ENCODE measurements at places on chromosomes 7 and 10.

- peak; percentile 0 for DNase-seq
These were observed 689.5 kb downstream of the DNAJB9 start for GRCh38 chr7:109259151-109259550.

- DNase-seq: no peak
These were observed 37.7 kb upstream of the IKZF1 start for GRCh38 chr7:50266635-50267386.

DNA sequence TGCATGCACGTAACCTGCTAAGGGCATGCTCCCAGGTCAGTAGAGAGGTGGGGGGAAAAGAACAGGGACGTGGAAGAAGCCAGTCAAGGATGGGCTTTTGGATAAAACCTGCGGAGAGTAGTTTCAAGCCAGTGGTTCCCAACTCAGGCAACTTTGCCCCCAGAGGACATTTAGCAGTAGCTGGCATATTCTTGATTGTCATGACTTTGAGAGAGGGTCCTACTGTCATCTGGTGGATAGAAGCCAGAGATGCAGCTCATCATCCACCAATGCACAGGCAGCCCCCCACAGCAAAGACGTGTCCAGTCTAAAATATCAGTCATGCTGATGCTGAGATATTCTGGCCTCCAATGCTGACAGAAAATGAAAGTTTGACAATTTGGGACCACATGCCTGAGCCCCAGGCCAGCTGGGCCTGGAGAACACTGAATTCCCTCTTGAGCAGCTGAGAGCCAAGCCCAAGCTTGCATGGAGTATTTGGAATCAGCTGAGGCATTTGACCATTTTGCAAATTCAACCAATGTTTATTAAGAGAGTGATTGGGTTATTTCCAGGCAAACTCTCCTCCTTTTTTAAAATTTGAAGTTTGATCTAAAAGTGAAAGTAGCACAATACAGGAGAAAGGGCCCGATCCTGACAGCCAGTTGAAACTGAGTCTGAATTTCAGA lies 110.0 kb upstream of the C7orf33 start:
- DNase-seq: no peak

GRCh38 chr7:64098-64915 lies 128.1 kb upstream of the FAM20C start:
- no peak for DNase-seq

- DNase-seq: no peak
These were observed 2.9 kb downstream of the HABP2 start for GRCh38 chr10:113555751-113556150.

GRCh38 chr7:114070246-114070645 lies 151.4 kb upstream of the PPP1R3A start:
- DNase-seq: no peak

- DNase-seq: no peak
These were observed 238.3 kb upstream of the RNF32 start for GRCh38 chr7:156402255-156402654.

- no peak for DNase-seq
These were observed 161.0 kb downstream of the RNF216 start for GRCh38 chr7:5620459-5620881.

GRCh38 chr10:48444266-48444665 lies 137.8 kb downstream of the MAPK8 start:
- no peak for DNase-seq

DNA sequence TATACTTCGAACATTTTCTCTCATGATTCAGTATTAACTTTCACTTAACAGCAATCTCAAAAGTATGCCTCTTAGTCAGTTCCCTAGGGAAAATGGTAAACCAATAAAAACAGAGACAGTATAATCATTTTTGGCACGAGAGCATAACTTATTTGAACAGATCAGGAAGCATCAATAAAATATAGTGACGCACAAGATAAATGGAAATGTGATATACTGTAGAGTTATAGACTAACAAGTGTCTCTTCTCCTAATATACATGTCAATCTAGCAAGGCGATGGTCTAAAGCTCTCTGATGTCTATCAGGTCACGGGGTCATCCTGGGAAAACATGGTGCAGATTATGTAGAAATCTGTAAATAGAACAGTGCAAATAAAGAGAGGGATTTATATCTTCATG lies 131.6 kb downstream of the HGF start:
- no peak for DNase-seq

DNA sequence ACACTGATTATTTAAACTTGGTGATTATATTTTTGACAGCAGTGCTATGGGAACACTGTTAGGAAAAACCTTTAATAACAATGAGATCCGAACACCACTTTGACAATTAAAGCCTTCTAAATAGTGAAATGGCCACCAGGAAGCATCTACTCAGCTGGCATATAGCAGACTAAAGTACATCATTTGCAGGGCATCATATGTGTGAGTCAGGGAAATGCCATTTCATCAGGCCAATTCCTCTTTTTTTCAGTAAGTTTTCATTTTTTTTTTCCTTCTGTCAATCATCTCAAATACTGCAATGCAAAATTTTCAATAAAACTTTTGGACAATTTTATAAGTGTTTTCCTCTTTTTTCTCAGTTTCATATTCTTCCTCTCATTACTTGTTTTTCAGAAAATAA lies 521.4 kb upstream of the SEMA3D start:
- DNase-seq: no peak

- DNase-seq: no peak
These were observed 1.8 kb upstream of the HOXA10 start for GRCh38 chr7:27175626-27176523.

GRCh38 chr7:391961-392524 lies 102.1 kb downstream of the FOXL3 start:
- no peak for DNase-seq

GRCh38 chr7:137146552-137147337 lies 196.8 kb downstream of the PTN start:
- DNase-seq: no peak

DNA sequence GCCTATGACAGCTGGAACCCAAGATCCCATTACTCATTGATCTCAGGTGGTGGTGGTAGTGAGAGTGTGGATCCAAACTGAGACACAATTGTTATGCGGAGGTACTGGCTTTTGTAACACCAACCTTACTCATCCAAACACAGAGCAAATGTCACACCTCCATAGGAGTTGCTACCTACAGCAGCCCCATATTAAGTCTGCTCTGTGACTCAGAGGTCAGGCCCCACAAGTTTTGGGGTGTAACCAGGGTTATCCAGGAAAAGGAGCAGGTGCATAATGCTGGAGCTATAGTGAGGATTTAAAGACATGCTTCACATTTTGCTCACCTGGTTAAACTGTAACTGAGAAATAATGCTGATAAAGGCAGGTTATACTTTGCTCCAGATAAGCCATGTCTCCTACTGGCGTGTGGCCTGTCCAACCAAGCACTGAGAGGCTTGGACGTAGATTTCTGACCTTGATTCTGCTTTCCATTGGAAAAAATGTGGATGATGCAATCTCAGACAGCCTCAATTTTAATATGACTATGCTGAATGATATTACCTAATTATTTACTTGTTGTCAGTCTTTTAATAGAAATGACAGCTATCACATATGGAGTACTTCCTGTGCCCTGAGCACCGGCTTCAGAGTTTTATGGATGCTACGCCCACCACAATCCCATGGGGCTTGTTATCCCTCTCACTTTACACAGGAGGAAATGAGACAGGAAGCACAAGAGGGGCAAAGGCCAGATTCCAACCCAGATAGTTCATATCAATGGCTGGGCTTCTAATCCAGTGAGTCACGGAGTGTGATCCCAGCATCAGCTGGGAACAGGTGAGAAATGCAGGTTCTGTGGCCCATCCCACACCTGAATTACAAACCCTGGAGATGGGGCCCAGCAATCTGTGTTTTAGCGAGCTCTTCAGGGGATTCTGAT lies 181.3 kb downstream of the CHN2 start:
- no peak for DNase-seq

DNA sequence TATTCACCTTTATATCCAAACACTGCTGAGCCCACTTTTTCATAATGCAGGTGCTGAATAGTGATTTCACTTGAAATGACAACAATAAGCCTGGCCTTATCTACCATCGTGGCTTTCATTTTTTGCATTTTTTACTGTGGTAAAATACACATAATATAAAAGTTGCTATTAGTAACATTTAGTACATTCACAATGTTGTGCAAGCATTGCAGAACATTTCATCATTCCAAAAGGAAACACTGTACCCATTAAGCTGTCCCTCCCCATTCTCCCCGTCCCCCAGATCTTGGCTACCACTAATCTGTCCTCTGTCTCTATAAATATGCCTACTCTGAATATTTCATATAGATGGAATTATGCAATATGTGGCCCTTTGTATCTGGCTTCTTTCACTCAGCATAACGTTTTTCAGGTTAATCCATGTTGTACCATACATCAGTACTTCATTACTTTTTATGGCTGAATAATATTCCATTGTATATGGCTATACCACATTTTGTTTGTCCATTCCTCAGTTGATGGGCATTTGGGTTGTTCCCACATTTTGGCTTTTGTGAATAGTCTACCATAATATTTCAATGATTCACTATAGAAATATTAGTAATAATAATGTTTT lies 68.5 kb upstream of the ARID5B start:
- no peak for DNase-seq

DNA sequence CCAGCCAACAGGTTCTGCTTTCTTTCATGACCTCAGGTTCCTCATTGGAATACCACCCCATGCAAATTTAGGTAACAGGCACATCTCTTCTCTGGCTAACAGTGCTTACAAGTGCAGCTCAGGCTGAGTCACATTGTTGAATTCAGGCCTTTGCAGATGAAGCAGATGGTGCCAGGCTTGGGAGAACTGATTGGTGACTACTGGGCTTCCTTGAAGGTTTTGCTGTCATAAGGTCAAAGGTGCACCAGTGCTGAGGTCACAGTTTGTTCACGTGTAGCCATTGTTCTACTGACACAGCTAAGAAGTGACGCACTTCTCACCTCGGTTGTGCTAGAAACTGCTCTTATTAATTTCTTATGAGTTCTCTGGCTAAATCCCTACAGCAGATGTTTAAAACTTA lies 128.6 kb upstream of the BMPER start:
- no peak for DNase-seq

DNA sequence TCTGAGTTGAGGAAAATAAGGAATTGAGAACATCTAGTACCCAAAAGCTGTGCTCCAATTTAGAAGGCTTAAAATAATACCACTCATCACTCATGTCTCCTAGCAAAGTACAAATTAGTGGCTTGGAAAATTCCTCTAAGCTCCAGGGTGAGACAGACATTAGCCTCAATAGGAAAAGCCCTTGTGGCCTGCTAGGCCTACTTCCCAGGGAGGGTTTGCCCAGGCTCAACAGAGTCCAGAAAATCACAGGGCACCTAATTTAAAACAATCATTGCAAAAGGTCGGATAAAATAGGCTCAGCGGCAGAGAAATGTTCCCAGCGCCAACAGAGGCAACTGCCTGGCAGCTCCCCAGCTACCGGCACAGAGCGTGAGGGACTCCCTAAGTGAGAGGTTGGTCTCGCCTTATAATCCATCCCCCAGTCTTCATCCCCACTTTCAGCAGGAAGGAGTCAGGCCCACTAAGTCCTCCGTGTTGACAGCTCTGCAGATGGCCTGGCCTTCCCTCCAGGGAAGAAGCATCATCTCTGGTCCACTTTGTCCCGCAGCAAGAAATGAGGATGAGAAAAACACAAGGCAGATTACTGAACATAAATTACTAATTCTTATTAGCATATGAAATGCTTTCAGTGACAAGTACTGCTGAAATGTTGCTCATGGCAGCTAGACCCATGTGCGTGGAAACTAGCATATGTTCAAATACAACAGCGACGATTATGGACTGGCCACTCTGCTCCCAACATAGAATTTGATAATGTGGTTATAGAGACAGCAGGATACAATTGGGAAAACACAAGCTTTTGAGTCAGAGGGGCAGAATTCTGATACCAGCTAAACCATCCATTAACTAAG lies 1177.7 kb upstream of the AUTS2 start:
- DNase-seq: no peak

DNA sequence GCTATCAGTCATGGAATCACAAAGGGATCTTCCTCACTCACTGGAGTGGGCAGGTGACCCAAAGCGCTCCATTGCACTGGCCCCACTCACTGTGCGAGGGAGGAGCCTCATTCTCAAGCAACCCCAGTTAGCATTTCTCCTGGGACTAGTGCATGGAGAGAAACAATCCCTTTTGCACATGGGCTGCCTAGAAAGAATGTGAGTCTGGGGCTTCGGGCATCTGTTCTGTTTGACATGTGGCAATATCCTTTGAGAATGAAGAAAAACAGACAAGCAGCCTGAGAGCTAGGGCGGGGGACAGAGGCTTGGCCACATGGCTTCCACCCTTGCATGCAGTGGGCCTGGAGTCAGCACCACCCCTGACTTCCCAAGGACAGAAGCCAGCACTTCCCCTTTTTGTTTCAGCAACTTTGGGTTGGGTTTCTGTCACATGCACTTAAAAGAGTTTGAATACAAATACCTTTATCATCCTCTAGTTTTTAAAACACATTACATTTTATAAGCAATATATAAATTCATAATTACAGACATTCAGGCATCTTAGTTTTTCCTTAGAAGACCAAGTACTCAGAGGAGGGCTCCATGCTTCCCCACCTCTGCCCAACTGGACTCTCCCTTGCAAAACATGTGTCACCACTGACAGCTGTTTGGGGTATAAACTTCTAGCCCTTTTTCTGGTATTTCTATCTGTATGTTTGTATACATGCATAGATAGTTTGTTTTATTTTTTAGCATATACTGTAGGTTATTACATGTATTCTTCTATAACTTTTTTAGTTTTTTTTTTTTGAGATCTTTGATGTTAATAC lies 73.8 kb downstream of the RBM20 start:
- DNase-seq: no peak

DNA sequence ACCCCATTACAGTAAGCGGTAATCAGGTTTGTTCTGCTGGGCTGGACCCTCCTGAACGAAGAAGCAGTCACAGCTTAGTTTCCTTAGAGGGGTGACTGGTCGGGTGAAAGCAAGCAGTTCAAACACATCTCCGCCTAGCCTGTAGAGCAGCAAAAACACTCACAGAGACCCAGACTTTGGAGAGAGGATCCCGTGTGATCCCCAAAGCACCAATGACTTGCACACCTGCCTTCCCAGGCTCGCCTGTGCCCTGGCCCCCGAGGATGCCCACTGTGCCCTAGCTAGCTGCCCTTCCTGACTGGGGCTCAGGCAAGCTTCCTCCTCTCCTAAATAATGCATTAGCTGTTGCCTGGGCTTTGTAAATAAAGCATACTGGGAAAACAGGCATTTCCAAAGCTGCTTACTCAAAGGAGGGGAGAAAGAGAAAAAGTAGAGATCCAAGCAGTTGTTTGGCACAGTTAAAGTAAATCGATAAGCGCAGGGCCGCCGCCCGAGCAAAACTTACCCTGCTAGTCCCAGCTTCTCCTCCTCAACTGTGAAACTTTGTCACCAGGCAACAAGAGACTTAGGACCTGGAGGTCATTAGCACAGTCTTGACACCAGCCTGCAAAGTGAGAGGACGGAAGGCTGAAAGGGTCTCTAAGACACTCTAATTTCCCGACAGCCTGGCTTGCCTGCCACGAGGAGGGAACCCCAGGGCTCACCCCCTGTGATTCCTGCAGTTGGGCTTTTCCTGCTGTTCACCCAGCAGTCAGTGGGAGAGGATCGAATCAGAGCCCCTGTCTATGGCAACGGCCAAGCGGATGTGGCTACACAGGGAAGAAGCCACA lies 4.8 kb downstream of the LRRC18 start:
- no peak for DNase-seq

Measured in GM18507 (cell line).